Right renal pelvis (tissue), 4 donors: ENCODE measurements at places on chromosomes 5 and 9. TPM values are rescaled to one million over a fixed set of nuclear protein-coding genes. Genes with fewer than 3 reads are reported as not detected.

The BTNL3 gene
- 0.12 TPM for polyA plus RNA-seq

The CTNNAL1 gene
- polyA plus RNA-seq = 66.0 TPM

The ITGA1 gene
- 56.3 TPM for polyA plus RNA-seq

The CCL27 gene
- 0.28 TPM for polyA plus RNA-seq

The OBP2B gene
- not detected for polyA plus RNA-seq

The DMRTA1 gene
- polyA plus RNA-seq = 2.6 TPM

The OTP gene
- polyA plus RNA-seq = not detected

The FOXD4L6 gene
- not detected for polyA plus RNA-seq

The VLDLR gene
- 36.8 TPM for polyA plus RNA-seq
